ENCODE measurements at places on chromosomes 5 and 9. TPM values are rescaled to one million over a fixed set of nuclear protein-coding genes. Genes with fewer than 3 reads are reported as not detected.
A peak's percentile ranks its signal among the peaks of the same experiment; 100 is the strongest.

GRCh38 chr5:168424594-168425323 is 61.5 kb upstream of the RARS1 start:
- no peak for DNase-seq

- no peak for DNase-seq
Measured at GRCh38 chr5:2701592-2701991, 49.9 kb downstream of the IRX2 start.

DNA sequence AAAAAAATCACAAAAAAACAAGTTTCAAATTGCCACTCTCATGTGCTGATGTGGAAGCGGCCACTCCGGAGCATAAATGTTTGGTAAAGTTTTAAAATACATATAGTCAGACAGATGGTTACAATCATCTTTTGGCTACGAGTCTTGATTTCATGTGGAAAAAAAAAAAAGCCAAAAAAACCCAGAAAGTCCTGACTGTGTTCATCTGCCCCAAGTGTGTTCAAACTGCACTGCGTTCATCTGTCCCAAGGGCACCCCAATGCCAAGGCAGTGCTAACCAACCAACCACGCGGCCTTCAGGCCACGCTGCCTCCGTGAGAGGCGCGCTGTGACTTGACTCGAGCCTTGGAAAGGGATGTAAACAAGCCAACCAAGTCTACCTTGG is 127.1 kb downstream of the MYO10 start:
- DNase-seq: peak; percentile 63

GRCh38 chr5:82364497-82364896 is 86.3 kb upstream of the RPS23 start:
- DNase-seq: no peak

DNA sequence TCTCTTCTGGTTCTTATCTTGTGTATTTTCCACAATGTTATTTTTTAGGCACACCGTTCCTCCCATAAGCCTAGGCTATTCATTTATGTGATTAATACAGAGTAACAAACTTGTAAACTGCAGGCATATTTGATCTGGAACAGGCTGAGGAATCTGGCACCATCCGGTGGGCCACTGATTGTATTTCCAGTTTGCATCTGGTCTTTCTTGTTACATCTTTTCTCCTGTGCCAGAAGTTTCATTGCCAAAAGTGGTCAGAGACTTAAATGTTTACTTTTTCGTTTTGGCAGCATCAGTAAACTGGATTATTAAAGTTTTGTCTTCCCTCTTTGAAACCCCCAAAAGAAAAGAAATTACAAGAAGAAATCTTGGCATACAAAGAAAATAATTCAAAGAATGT is 17.9 kb upstream of the ZCCHC7 start:
- DNase-seq: no peak

DNA sequence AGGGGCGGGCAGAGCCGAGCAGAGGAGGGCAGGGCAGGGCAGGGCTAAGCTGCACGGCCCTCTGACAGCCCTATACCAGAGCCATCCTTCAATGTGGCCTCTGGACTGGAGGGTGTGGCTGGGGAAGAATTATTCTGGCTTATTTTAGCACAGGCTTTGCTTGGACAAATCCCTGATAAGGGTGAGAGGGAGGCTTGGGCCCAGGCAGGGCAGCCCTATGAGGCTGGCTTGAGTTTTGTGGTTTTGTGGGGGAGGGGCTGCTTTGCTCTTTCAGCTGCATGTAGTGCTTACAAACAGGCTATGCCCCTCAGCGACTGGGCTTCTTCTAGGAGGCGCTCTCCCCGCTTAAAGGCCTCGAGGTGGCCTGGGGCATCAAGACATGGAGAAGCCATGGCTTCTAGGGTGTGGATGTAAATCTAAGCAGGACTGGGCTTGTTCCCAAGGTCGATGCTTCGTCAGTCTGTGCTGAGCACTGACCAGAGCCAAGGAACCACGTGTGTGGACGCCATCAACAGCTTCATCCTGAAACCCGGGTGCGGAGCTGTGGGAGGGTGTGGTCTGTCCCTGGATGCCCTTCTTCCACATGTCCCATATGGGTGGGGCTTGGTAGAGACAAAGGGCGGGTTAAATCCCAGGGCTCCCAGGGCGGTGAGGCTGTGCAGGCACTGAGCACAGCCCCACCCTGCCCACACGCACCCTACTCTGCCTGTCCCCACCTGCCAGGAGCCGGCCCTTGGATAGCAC is 45.7 kb upstream of the IPPK start:
- DNase-seq: no peak

Gene FAM169A
- 0.44 TPM for polyA plus RNA-seq

Gene OLFML2A
- polyA plus RNA-seq: 175 TPM

Gene POU5F2
- polyA plus RNA-seq: 0.08 TPM
